Stimulated activated CD8-positive, alpha-beta memory T cell treated with anti-CD3 and anti-CD28 coated beads, Interleukin-2, amount 100 ng/mL, for 48 hours (primary cell): ENCODE measurements at places on chromosomes 1 and 21.

GRCh38 chr1:230138561-230139239, 71.7 kb downstream of the GALNT2 start:
- no peak for DNase-seq

DNA sequence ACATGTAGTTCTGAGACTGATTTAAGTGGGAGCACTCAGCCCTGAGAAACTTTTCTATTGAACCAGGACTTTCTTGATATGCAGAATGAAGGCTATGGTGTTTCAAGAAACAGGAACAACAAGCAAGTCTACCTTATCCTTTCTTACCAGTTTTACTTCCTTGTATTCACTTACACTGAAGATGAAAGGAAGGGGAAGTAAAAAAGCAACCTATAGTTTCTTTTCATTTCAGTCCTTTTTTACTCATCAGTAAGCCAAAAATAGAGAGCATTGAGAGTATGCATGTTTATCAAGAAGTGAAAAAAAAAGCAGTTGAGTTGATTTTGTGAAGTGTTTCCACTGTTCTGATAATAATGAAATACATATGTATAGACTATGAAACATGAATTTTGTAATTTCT, 1010.3 kb downstream of the AMY1C start:
- no peak for DNase-seq

DNA sequence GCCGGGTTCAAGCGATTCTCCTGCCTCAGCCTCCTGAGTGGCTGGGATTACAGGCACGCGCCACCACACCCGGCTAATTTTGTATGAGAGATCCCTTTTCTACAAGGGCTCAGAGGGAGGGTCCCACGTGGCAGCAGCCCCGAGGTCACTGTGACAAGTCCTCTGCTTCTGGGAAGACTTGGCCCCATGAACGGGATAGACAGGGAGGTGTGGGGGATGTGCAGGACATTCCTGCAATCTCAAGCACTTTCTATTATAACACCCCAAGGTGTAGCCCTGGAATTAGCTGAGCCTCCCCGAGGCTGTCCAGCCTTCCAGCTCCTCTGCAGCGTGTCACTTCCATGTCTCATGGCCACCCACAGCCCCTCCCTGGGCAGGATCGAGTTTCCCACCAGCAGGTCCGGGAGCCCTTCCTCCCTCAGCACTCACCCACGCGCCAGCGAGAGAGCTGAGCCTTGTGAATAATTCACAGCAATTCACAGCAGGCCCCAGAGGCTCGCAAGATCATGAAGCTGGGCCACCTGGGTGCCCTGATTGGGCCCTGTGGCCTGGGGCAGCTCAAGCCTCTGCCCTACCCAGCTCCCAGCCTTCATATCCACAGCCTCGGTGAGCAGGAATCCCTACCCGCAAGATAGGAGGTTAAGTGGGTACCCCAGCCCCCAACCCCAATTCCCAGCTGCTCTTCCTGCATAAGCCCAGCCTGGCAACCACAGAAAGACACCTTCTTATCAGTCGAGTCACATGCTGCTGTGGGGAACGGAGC, 22.8 kb upstream of the RNU1-4 start:
- no peak for DNase-seq

DNA sequence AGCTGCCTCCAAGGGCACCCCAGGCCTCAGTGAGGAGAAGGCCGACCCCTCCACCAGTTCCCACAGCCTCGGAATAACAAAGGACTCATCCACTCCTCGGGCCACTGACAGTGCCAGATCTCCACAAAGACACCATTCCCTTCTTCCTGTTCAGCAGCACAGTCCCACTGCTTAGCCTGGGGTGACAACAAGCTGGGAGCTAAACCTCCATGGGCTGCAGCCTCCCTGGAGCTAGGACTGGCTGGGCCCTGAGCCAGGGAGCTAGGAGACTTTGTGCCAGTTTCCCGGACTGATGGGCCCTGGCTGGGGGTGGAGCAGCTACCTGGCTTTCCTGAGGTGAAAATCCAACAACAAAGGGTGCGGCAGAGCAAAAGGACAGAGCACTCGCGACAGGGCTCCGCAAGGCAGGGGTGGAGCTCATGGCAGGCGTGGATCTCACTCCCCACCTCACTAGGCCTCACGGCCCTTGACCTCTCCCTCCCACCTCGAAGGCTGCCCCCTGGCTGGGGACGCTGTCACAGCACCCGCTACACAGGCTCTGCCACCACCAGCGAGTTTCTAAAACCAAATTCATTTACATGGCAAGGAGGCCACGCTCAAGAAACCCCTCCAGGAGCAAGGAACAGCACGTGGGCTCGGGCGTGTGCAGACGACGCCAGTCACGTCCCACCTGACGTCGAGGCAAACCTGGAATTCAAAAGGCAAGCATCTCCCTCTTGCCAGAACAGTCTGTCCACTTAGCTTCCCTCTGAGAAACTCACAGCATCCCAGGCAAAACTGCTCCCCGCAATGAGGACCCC, 13.8 kb downstream of the SLC35E2B start:
- DNase-seq = peak; percentile 61

DNA sequence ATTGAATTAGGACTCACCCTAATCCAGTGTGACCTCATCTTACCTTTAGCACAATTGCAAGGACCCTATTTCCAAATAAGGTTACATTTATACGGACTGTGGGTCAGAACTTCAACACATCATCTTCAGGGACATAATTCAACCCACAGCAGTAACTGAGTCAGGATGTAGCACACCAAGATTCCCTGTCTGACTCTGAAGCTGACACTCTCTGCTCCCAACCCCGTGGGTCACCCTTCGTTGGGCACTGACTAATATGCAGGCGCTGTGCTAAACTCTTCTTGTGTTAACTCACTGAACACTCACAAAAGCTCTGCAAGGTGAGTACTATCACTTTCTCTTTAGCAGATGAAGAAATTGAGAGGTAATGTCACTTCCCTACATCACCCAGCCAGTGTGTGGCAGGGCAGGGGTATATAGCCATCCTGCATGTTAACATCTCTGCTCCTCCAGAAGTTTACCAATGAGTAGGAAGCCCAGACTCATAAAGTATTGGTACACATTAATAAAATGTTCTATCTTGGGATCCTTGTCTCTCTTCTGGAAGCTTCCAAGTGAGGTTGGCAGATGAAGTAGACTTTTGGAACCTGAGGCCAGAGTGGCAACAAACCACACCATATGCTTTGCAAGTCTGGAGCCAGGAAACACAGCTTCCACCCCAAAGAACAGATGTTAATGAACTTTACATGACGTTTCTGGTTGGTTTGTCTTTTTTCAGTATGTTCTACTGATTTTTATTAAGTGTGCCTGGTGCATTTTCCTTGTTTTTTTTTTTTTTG, 139.2 kb upstream of the KLHDC7A start:
- no peak for DNase-seq

- DNase-seq = no peak
These were observed 8.5 kb upstream of the MATN1 start for GRCh38 chr1:30731806-30732276.

DNA sequence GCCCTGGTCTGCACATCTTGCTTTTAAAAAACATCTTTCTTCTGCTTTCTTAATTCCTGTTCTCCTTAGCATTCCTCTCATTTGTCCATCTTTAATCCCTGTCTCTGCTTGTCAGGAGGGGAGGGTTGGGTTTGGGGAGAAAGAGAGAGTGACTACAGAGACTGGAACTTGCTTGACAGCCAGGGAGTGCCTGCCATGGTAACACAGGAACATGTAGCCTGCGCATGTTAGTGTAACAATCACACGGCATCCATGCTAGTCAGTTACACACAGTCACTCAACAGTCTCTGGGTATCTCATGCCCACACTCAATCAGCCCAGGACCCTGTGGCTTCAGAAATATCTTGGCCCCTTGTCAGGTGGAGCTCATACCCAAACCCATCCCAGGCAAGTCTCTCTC, 818 bp upstream of the TFAP2E start:
- no peak for DNase-seq

DNA sequence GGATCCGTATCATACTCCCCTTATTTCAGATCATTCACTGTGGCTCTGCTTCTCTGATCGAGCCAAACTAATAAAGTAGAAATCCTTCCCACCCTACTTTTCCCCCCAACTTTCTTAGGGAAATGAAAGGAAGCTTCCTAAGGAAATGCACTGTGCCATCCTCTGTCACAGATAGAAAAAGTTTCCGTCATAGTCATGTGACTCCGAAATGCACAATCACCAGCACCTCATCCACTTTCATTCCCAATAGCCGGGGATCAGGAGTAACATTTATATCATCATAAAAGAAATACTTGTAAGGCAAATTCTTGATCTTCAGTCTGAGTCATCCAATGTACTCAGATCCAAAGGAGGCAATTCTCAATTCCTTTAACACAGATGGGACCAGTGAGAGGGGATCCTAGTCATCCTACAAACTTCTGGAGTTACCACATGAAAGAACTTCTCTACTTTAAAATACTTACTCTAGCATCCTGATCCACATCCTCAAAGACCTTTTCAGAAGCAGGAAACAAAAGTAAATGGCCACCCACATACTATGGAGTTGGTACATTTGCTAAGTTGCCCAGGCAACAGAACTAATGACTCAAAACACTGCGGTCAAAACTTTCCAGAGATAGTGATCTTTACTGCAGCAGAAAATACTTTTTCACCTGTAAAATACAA, 97.8 kb upstream of the ZC3H11B start:
- no peak for DNase-seq

DNA sequence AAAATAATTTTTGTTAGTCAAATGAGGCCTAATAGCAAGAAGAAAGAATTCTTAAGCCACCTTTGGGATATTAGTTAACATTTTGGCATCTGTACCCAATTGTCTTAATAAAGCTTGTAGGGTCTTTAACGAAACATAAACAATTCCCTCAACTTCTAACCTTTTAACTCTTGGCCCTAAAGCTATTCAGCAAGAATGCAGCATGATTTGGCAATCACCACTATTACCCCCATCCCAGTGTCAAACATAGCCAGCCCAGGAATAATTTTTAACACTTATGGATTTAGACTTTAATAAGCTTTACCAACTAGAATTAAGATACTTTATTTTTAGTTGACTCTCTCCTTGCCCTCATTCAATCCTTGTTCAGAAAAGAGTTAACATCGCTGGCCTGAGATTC, 2.5 kb upstream of the SLC16A4 start:
- no peak for DNase-seq

DNA sequence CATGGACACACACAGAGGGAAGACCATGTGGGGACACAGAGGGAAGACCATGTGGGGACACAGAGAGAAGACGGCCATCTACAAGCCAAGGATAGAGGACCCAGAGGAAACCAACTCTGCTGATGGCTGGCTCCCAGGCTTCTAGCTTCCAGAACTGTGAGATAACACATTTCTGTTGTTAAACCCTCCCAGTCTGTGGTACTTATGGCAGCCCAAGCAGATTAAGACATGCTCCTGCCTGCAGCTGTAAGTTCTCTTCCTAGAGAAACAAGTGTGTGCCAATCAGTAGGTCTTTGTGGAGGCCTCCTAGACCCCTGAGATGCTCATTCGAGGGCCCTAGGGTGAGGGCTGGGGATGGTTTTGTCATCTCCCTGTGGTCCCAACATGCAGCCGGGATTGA, 2.7 kb downstream of the AGT start:
- DNase-seq = no peak

- DNase-seq = peak; percentile 60
These were observed 950 bp upstream of the EVA1C start for GRCh38 chr21:32411350-32412161.

DNA sequence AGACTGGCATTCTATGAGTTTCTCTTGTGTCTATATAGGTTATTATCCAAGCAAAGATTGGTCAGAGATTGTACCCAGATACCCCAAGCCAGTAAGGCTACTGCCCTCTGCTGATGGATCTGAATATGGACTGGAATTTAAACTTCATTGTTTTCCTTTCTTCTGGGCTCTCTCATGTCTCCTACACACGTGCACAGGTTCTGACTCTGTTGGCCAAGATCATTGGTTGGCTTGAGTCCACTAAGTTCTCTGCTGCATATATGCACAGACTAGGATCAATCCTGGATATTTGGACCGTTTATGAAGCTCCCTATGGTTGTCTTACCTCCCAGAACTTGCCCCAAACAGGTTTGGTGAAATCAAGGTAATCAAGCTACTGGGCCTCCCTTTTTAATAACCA, 69.7 kb downstream of the CC2D1B start:
- no peak for DNase-seq

- no peak for DNase-seq
These were observed 55.2 kb downstream of the PUM1 start for GRCh38 chr1:31010086-31010989.

DNA sequence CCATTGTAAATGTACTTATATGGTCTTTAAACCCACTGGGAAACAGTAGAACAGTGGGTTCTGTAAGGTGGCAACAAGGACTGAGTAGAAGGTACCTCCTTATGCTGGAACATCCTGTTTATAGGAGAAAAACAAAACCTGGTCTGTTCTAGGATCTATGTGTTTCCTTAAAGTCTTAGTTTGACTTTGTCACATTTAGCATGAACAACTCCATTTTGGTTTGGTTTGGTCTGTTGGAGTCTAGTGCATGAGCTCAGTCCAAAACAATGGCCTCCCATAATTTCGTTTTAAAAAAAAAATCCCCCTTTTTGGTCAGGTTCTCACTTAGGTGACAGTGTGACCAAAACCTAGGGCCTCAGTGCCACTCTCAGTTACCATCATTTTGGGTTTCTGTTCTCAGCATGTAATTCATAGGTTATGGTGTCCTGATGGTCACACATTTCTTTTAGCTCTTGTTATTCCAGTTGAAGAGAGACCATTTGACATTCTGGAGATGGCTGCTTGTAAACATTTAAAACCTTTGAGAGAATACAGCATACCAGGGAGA, 66.4 kb upstream of the IL12RB2 start:
- no peak for DNase-seq

- no peak for DNase-seq
These were observed 53.0 kb upstream of the ABCG1 start for GRCh38 chr21:42165901-42166300.

DNA sequence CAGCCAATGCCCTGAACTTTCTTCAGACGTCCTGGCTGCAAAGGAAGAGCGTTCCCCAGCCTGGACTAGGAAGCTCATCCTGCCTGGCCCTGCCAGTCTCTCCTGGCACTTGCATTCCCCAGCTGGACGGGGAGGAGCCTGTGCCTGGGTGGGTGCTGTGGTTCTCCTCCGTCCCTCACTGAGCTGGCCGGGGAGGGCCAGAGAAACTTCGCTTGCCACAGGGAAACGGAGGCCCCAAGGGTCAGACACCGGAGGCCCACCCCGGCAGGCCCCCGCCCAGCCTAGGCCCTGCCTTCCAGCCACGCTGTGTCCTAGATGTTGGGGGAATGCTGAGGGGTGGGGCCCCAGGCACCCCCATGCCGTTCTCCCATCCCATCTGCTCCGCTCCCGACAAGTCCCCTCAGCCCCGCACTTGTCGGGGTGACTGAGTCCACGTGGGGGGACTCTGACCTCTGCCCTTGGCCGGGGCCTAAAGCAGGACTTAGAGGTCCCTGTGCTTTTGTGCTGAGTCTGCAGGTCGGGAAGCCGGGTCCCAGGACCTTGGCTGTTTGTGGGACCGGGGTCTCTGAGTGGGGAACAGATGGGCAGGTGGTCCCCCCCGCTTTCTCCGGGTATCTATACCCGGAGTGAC, 4.8 kb downstream of the FTCD start:
- no peak for DNase-seq

GRCh38 chr21:45488931-45489721, 53.1 kb downstream of the SLC19A1 start:
- no peak for DNase-seq
